Fibroblast of skin of abdomen (primary cell): ENCODE measurements at places on chromosomes 3 and 15.

DNA sequence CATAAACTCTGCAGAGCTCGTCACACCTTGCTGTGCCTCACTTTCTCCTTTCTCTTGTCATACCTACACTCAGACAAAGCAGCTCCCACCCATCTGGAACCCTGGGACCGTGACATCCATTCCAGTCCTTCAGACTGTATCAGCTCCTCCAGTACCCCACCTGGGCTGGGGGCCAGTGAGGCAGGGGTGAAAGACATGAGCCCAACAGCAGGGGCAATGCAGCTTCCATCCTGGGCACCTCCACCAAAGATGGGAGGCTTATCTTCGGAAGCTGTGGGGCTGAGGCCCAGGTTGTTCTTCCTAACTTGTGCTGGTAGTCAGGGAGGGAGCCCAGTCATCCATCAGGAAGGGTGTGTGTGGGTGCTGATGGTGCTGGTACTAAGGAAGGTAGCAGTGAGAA is 109.2 kb downstream of the EEFSEC start:
- no peak for DNase-seq

- no peak for DNase-seq
These were observed 93.4 kb downstream of the CHCHD4 start for GRCh38 chr3:14031271-14031670.

DNA sequence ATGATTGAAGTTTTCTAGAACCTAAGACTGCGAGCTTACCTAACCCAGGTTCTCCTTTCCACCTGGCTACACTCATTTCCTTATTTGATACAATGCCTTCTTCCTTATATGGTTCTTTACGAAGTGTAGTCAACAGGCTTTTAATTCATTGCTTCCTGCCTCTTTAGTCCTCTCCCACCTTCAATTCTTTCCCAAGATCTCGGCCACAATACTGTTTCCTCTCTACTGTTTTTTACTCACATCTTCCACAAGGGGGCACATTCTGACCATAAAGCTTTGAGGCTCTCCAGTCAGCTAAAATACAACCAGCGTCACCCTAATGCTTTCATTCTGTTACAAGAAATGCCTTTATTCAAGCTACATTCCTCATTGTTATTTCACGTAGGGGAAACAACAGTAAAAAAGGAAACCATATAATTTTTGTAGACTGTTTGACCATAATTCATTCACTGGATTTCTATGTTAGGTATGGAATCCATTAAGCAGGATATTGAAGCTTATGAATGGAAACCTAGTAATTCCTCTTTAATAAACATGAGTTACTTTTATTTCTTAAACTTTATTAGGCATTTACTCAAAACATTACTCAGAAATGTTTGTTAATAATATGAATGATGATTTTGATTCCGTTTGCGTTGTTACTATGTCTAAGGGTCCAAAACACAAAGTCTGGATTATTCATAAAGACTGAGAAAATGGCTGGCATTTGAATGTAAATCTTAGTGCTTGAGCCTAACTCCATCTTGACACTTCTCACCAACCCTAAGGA is 29.5 kb upstream of the VEPH1 start:
- peak; percentile 94 for DNase-seq

- DNase-seq, result no peak
These were observed 8.0 kb upstream of the ZNF501 start for GRCh38 chr3:44721231-44722102.

GRCh38 chr3:72386327-72387000 is 461.8 kb downstream of the SHQ1 start:
- no peak for DNase-seq

DNA sequence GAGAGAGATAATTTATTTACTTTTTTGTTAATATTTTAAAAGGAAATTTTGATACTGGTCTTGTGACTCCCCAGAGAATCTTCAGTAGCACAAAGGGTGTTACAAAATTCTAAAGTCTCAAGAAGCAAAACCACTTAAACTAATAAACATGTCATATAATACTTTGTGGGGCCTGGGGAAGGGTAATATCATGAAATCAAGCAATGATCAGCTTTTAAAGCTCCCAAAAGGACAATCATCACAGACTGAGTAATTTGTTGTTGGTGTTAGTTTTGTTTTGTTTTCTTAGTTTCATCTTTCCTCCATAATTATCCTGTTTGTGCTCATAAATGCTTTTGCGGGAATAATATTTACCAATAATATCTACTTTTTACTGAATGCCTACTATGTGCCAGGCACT is 55.0 kb downstream of the TMEM212 start:
- DNase-seq, result no peak

DNA sequence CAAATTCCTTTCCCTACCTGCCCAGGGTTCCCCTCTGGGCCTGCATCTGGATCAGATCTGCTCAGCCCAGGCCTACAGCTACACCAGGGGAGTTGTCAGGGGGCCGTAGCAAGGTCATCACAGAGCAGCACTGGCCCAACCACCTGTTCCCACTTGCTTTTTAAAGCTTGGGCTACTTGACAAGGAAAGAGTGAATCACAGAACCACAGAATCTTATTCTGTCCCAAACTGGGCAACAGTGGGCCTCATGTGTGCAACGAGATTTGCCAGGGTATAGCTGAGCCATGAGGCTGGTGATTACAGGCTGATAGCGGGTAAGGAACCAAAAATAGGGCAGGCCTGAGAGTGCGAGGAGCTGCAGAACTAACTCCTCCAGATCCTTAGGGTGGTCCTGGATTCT is 66.7 kb downstream of the MYLK start:
- DNase-seq, result no peak

GRCh38 chr3:182405759-182406158 is 387.5 kb upstream of the ATP11B start:
- DNase-seq, result no peak

GRCh38 chr3:13665582-13666226 is 116.8 kb downstream of the FBLN2 start:
- DNase-seq, result no peak

DNA sequence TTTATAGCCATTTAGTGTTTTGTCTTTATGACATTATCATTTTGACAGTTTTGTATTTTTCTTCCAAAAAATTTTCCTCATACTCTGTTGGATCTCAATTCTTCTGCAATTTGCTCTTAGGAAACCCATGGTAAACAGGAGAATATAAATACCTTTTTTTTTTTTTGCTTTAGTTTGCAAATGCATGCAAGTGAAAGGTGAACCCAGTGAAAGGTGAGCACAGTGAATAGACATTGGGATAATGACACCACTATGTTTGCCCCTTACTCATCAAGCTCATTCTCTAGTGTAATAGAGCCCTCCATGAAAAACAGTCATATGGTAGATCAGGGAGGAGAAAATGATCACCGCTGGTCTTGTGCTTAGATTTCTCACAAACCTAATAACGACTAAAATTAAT is 59.0 kb upstream of the TRPC1 start:
- no peak for DNase-seq

- no peak for DNase-seq
These were observed 353.6 kb downstream of the ULK4 start for GRCh38 chr3:41608347-41608746.

GRCh38 chr3:10263646-10264363 is 15.5 kb downstream of the TATDN2 start:
- peak; percentile 37 for DNase-seq

DNA sequence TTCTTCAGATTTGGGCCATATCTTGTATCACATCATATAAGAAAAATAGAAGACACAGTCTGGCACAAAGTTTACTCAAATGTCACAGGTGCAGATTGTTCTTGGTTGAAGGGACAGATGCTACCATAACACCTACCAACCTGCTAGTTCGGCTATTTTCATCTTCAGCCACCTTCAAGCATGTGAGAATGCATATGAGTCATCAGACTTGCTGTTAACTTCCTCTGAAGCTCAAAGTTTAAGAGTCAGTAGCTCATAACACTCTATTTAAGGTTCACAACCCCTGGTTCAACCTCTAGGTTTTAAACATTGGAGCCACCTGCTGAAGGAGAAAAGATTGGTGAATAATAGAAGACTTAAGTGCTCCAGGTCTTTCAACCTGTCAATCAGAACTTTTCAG is 522.8 kb downstream of the NLGN1 start:
- DNase-seq, result no peak

- DNase-seq, result no peak
These were observed 13.4 kb downstream of the FHIT start for GRCh38 chr3:61237858-61238257.

DNA sequence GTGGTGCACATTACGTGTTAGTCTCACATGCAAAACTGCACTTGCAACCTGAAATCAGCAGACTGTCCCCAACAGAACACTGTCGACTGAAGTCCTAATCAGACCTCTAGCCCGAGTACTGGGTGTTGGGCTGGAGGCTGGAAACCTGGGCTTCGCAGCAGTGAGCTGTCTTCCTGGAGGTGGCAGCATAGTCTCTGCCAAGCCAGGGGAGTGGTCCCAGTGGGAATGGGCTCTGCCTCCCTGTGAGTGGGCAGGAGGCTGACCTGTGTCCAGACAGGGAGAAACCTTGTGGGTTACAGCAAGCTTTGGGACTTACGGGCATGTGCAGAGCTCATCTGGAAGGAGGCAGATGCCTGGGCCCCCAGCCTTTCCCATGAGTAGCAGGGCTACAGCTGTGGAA is 38.2 kb upstream of the MYZAP start:
- DNase-seq, result no peak

DNA sequence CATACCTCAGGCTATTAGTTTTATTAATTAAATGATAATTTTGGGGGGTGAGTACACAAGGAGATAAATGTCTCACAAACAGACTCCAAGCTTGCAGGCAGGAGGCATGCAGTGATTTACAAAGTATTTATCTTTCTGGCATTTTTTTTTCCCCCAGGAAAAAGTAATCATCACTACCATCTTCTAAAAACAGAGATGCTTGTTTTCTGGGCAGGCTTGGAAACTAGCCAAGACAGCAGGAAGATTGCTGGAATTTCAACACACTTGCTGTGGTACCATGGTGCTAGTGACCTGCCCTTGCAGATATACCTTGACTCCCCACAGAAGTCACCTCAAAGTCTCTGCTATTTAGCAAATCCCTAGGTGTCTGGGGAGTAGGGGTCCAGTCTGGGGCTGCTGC is 732.8 kb upstream of the CFAP20DC start:
- DNase-seq, result no peak

- DNase-seq, result no peak
These were observed 48.6 kb downstream of the KCNMB2 start for GRCh38 chr3:178584722-178585380.

DNA sequence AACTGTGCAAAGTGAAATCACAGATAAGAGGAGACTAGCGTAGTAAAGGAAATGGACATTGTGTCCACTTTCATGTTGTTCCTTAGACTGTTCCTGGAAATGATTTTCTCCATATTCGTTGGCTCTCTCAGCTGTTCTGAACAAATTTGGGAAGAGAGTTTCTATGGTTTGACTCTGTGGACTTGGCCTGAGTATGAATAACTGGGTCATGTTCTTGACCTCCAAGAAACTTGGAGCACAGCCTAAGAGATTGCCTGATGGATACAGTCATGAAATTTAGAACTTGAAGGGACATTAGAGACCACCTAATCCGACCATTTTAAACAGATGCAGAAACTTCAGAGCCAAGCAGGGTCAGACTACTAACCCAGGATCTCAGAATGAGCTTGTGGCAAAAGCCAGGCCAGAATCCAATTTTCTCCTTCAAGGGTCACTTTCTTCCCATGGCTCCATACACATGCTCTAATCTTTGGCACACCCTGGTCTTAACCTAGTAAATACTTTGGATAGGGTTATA is 430.4 kb downstream of the RBMS3 start:
- DNase-seq, result no peak

DNA sequence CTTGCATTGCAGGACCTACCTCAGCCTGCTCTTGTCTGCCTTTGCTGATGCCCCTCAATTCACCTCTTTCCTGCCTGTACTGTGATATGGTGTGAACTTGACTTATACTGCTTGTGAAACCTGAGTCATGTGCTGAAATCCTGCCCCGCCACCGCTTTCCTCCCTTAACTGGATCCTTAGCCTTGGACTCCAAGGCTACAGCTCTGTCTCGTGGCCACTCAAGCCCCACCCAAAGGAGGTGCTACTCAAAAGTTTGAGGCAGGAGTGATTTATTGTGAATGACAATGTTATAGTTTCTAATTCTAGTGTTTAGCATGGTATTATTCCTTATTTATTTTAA is 56.1 kb downstream of the MYZAP start:
- no peak for DNase-seq

DNA sequence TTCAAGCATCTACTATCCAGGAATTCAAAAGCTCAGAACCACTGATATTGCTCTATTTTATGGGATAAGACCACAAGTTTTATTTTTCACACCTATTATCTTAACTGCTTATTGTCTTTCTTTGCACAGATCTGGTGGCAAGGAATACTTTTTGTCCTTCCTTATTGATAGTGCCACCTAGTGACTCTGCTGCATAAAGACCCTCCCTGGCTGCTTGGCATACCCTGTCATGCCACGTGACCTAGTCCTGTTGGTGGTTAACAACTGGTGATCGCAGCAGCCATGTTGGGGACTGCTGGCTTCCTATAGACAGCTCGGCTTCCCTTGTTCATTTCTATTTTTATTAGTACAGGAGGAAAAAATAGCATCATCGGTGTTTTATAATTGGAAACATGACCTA is 236.3 kb downstream of the MEX3B start:
- peak; percentile 27 for DNase-seq

DNA sequence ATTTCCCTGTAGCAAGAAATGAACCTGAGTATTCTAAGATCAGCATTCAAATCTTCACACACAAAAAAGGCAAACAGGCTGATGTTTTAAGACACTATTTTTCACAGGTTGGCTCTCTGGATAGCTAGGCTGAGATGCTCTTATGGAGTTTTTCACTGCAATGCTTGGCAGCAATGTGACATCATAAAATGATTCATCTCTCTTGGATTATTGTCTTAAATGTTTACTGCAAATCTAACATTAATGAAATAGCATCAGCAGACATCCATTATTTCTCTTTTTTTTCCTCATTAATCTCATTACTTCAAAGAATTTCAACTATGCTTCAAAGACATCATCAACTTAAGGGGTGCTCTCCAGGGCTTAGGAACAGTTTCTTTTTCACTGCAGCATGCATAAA is 23.6 kb upstream of the SSUH2 start:
- peak; percentile 16 for DNase-seq

DNA sequence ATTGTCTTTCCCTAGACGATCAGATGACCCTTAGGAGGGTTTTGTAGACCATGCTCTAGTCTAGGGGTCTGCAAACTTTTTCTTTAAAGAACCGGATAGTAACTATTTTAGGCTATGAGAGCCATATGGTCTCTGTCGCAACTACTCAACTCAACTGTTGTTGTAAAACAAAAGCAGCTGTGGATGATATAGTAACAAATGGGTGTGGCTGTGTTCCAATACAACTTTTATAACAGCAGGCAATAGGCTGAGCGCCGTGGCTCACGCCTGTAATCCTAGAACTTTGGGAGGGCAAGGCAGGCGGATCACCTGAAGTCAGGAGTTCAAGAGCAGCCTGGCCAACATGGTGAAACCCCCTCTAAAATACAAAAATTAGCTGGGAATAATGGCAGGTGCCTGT is 6.1 kb upstream of the CMTM6 start:
- DNase-seq, result peak; percentile 17

DNA sequence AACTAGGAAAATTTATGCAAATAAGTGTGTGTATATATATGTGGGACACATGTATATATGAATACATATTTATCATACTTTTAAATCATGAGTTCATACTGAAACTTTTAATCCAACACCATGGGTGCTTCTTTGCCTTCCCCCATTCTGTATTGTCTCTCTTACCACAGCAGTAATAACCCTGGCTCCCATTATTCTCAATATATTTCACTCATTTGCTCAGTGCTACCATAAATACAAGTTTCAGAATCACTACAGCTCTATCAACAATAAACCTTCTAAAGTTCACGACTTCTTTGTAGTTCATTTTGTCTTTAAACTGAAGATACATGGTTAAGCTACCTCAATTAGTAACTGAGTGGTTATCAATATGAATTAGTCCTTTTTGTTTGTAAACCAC is 82.2 kb downstream of the PCCB start:
- no peak for DNase-seq

- DNase-seq, result no peak
These were observed 20.8 kb upstream of the SNTN start for GRCh38 chr3:63631670-63632069.
